ENCODE measurements at places on chromosomes 13 and 19. TPM values are rescaled to one million over a fixed set of nuclear protein-coding genes. Genes with fewer than 3 reads are reported as not detected.

Gene SHKBP1
- 42.3 TPM for total RNA-seq

Gene PLA2G4C
- total RNA-seq: 1.3 TPM

Gene ZSCAN4
- not detected for total RNA-seq

Gene KLK11
- total RNA-seq: 171 TPM

Gene ATP8A2
- total RNA-seq: not detected

Gene ZNF426
- 18.7 TPM for total RNA-seq

DNA sequence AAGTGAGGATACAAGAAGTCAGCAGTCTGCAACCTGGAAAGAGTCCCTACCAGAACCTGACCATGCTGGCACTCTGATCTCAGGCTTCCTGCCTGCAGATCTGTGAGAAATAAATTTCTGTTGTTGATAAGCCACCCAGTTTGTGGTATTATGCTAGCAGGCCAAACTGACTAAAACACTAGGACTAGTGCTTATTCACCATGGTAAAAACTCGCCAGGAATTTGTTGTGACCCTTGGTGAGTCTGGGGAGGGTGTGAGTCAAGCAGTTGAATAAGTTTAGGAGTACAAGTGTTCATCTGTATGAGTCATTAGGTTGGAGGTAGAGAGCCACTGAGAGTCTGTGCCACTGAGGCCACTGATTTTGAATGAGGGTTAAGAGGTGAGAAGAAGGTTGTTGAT lies 3.6 kb downstream of the ZIK1 start:
- no peak for DNase-seq

DNA sequence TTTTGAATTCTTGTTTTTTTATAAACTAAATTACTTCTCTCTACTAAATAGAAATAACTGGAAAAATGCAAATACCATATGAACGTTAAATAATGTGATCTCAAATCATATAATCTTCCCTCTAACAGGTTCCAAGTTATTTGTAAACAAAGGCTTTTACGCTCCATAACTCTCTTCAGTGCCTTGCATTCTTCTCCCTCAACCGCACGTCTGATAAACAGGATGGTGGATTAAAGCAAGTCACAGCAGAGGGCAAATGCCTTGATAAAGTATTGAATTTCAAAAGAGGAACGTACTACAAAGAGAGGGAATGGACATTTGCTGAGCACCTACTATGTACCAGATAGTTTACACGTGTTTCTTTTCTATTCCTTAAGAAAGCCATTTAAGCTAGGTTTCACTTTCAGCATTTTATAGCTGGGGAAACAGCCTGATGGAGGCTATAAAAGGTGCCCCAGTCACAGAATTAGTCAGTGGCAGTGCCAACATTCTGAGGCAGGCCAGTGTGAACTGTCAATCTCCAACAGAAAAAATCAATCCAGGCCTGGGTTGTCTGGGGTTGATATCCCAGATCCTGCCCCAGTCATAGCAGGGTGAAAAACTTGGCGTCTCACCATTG lies 15.8 kb downstream of the MRPS31 start:
- no peak for DNase-seq

GRCh38 chr19:5356428-5356827 lies 15.8 kb upstream of the PTPRS start:
- no peak for DNase-seq

DNA sequence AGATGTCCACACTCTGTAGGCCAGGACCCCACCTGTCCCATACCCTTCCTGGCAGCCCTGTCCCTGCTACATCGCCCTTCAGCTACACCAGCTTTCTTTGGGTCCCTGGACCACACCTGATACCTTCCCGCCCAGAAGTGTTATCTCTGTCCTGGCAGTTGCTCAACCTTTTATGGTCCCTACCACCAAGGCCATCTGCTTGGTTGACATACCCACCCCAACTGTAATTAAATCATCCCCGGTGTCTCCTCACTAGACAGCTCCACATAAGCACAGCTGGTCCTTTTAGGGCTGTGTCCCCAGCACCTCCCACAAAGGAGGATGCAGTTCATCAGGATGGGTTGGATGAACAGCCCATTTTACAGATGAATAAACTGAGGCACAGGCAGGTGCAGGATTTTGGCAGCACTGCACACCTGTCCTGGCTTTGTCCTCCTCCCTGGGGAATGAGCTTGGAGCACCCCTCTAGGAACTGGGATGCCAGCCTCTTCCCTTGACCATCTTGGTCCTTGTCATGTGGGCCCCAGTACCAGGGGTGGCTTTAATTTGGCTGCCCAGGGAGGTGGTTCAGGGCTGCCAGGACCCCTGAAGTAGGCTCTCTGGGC lies 12.9 kb downstream of the NACC1 start:
- no peak for DNase-seq

DNA sequence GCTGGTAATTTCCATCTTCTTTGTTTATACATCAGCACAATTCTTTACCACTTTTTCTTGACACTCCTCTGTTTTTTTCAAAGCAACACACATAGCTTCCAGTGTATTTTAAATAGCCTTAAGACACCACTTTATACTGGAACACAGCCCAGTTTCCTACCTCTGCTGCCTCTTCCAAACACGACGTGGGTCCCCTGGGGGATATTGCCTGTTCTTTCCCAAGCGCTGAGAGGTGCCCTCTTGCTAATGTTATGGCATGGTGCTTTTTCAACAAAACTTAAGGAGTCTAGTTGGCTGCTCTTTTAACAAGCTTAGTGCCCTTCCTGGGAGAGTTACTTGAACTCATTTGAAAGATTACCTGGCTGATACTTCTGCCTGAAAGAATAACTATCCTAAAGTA lies 112.7 kb downstream of the OLFM4 start:
- DNase-seq: no peak

DNA sequence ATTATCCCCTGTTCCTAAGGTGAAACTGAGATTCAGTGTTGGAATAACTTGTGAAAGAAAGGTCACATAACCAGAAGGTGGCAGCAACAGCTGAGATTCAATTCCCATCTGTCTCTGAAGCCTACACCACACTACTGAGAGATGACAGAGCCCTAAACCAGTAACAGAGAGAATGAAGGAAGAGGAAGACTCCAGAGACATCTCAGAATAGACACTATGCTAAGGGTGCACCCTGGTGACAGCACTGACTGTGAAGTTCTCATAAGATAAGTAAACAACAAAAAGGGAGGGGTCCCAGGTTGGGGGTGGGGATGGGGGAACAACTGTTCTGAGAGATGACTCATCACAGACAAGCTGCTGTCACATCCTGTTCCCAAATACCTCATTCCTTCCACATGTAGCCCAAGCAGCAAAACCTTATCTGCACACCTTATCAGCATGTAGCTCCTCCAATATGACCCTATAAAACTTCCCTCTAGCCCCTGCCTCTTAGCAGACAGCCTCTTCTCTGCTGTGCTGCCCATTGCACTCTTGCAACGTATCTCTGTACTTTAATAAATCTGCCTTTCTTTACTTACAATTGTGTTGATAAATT lies 46.5 kb downstream of the UTP14C start:
- DNase-seq: no peak

DNA sequence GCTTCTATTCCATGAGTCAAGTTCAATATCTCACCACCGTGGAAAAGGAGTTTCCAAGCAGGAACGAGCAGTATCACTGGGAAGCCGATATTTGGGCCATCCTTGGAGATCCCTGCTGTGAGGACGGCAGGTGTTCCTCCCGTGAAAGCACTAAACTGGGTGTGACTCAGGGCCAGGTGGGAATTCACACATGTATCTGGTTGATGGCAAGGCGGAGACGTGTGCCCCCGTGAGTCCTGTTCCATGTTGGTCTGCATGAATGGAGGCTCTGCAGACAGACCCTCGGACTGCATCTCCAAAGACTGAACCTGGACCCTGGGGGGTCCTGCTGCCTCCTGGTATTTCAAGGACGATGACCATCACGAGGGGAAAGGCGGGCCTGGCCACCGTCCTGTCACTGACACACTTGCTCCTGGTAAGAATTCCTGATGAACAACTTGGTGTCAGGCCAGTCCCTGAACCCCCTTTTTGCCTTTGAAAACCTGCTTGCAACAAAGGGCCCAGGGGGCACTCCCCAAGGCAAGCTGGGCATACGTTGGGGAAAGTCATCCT lies 22.8 kb upstream of the GAS6 start:
- no peak for DNase-seq

GRCh38 chr13:65959305-65959704 lies 1270.8 kb downstream of the PCDH9 start:
- no peak for DNase-seq

DNA sequence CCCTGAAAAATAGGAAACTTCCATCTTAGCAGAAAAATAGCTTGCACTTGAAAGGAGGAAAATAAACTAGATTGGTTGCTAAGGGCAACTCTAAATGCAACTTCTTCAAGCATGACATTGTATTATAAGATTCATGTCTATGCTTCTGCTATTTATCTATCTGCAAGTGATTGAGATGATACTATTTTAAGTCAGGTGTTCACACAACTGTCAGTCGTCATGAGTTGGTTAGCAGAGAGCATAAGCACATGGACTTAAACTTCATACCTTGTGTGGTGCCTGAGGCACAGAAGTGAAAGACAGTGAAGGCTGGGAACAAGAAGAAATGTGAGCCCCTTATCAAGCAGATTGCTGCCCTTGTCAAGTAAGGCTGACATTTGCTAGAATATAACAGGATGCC lies 82.9 kb downstream of the SLITRK5 start:
- DNase-seq: no peak

DNA sequence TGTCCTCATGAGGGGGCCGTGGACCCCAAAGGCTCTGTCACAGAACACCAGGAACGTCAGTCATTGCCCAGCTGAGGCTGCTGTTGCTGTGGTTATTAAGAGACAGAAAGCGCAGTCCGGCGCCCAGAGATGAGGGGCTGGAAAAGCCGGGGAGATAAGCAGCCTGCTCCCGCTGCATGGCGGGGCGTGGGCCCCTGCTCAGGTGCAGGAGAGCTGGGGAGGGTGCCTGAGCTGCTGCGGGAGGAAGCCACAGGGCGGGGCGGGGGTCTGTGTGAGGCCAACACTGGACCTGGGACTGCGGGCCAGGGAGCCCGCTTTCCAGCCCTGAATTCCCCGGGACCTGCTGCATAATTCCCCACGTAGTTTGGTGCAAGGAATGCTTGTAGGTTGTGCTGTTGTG lies 11.3 kb downstream of the SOX1 start:
- no peak for DNase-seq

- no peak for DNase-seq
These were observed 1396.1 kb upstream of the MIR17HG start for GRCh38 chr13:89951341-89951740.

DNA sequence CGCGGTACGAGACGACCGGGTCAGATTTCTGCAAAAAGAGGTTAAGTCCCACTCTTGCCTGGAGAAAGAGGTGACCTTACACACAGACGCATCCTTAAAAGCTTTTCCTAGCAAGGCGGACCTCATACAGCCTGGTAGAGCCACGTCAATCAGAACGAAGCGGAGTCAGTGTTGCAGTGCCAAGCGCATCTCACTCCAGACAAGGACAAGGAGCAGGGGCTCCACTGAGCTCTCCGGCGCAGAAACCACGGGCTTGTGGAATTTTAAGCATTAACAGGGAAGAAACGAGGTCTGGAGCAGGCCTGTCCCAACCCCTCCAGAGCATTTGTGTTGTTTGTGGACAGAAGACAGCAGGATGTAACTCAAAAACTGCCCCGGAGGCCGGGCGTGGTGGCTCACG lies 7.1 kb downstream of the EEF2 start:
- DNase-seq: no peak

- no peak for DNase-seq
These were observed 11.3 kb downstream of the ZNF43 start for GRCh38 chr19:21824679-21825078.

DNA sequence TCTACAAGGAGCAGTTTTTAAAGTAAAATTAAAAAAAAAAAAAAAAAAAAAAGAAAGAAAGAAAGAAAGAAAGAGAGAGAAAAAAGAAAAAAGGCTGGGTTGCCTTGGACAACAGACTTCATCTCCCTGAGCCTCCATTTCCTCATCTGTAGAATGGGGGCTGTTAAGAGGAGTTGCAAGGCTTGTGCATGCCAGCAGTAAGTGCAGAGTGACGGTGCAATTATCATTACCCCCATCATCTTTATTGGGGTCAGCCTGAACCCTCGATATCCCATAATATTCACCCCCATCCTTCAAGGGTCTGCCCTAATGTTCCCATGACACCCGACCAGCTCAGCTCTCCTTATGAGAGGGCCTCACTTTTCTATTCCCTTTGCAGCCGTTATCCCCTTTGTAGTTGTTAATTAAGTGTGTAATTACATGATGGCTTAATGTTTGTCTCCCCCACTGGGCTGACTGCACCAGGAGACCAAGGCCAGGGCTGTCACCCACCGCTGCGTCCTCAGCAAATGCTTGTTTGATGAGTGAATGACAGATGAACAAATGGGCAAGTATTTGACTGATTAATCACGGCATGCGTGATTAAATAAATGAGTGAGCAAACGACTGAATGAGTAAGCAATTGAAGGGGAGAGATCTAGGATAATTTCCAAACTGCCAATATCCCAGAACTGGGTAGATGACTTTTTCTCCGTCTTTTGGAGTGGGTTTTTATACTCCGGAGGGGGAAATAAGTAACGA lies 10.1 kb downstream of the FOSB start:
- no peak for DNase-seq

- no peak for DNase-seq
These were observed 99.2 kb downstream of the ZDHHC20 start for GRCh38 chr13:21359855-21360254.

DNA sequence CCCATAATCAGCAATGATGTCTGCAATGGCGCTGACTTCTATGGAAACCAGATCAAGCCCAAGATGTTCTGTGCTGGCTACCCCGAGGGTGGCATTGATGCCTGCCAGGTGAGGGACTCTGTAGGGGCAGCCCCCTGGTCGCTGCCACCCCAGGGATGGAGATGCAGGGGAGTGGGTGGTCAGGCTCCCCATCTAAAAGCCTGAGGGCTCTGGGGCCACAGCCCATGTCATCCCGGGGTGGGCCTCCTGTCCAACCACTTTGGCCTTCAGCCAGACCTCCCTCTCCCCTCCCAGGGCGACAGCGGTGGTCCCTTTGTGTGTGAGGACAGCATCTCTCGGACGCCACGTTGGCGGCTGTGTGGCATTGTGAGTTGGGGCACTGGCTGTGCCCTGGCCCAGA lies 24.1 kb downstream of the HPN start:
- no peak for DNase-seq

- no peak for DNase-seq
These were observed 676 bp upstream of the ZNF574 start for GRCh38 chr19:42075364-42075615.

DNA sequence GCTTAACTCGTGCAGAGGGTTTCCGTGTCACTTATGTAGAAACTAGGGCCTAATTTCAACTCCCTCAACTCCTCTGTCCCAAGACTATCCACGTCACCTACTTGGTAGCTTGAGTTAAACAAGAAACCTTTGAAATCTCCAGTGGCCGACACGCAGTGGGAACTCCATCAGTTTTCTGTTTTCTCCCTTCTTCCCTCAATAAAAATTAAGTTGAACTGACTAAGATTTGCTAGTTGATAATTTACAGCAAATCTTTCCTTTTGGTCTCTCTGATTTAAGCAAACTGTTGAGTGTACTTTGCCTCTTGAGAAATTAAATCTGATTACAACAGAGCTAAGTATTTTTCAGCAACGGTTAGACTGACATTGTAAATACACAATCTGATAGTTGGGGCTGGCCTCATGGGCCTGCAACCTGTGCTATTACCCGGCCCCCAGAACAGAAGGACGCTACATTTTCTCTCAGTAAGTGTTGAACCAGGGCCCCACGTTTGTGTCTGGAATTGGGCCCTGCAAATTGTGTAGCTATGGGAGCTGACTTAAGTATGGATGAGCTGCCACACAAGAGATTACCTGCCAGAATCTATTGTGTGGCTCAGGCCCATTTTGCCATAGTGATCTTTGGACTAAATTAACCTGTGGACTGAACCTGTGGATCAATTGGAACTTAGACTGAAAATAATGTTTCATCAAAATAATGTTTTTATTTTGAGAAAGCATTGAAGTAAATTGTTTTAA lies 708 bp upstream of the ESD start:
- DNase-seq: no peak

GRCh38 chr19:30882411-30883005 lies 466.7 kb downstream of the TSHZ3 start:
- DNase-seq: no peak
